ENCODE measurements at places on chromosomes 6 and 20.

- DNase-seq = no peak
Measured at GRCh38 chr6:31639449-31639861, 13.0 kb downstream of the BAG6 start.

DNA sequence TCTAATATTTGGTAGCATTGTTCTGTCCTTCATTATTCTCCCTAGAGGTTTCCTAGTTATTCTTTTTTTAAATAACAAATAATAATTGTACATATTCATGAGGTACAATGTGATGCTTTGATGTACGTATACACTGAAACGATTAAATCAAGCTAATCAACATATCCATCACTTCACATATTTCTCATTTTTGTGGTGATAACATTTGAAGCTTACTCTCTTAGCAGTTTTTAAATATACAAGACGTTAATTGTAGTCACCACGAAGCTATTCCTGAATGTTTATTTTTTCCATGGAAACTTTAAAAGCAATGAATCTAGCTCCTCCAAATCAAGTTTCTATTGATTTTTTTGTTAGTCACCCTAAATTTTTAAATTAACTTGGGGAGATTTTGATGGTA is 116.5 kb upstream of the PRND start:
- DNase-seq = no peak

GRCh38 chr6:165925474-165926156 is 242.0 kb downstream of the TBXT start:
- DNase-seq = no peak

DNA sequence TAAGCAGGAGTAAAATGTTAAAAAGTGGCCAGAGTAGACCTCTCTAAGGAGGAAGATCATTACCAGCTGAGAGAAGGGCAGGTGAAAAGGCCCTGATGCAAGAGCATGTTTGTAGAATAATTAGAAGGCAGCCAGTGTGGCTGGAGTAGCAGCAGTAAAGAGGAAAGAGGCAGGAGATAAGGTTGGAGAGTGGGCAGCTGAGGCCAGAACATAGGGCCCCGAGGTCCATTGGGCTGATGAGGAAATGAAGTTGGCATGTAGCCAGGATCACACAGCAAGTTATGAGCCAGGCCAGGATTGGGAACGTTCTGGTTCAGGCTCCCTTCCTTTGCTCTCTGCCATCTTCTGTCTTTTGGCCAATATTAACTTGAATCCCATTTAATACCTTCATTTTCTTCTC is 51.6 kb downstream of the RALY start:
- no peak for DNase-seq

- DNase-seq = no peak
Measured at GRCh38 chr20:46809706-46810360, 84.8 kb upstream of the EYA2 start.

DNA sequence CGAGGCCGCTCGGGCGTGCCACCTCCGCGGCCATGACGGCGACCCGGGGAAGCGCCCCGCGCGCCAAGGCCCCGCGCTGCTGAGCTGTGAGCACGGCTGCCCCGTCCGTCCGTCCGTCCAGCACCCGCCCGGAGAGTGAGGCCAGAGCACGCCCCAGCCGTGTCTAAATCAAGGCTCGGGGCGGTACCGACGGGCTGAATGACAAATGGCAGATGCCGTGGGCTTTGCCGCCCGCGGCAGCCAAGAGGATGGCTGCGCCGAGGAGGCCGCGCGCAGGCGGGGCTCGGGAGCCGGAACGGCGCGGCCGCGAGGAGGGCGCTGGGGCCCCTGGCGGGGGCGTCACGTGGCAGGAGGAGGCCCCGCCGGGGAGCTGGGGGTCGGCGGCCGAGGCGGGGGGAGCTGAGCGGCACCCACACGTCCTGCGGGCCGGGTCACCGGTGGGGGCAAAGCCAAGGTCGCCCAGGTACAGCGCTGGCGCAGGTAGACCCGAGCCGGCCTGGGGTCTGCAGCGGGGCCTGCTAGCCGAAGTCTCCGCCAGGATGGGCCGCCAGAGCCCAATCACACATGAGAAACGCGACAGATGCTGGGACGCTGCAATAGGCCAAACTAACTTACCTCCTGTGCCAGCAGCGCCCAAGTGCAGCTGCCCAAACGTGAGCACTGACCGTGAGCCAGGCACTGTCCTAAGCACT is at the start of gene PLAGL1:
Gene PLAGL1 (minus strand): TSS at position 140 of the 692 bp plus-strand sequence. CDS start 60,123 bp downstream, outside the sequence.
- no peak for DNase-seq

Data from NCI-H1694 (cell line).